ENCODE measurements at places on chromosomes 13 and 19. TPM values are rescaled to one million over a fixed set of nuclear protein-coding genes. Genes with fewer than 3 reads are reported as not detected.

DNA sequence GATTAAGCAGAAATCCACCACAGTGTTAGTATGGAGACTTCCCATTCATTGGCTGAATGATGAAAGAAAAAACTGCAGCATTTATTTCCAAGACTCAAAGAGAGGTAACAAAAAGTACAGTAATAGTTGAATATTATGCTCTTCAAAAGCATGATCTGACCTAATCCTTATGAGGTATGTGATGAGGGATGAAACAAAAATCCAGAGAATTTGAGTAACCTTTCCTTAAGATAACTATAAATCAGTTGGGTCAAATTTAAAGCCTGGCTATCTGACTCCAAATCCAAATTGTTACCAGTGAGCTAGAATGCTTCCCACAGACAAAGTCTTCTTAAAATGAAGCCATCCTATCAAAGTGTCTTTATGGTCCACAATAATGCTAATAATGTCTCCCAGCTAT, 38.1 kb downstream of the NUFIP1 start:
- H3K36me3 ChIP-seq, result peaks cover 2% of the 10 kb centered on the region
- no peak overlapping the region for H3K27ac ChIP-seq
- no peak for DNase-seq
- H3K27me3 ChIP-seq, result no peaks in the 10 kb centered on the region
- no peaks in the 10 kb centered on the region for H3K4me1 ChIP-seq

DNA sequence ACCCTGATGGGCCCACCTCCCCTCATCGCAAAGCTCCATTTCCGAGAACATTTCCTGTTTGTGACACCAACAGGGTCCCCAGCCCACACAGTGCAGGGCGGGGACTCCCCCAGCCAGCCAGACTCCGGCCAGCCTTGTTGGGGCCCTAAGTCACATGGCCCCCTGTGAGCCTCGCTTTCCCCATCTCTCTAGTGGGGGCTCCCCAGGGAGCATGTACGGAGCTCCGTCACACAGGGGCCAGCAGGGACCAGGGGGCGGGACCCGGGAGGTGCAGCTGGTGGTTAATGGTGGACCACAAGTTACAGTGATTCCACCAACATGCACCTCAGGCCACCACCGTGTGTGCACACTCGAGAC, 1.7 kb downstream of the TBXA2R start:
- peaks cover 8% of the 10 kb centered on the region for H3K27me3 ChIP-seq
- no peak for DNase-seq
- peaks cover 5% of the 10 kb centered on the region for H3K4me1 ChIP-seq

DNA sequence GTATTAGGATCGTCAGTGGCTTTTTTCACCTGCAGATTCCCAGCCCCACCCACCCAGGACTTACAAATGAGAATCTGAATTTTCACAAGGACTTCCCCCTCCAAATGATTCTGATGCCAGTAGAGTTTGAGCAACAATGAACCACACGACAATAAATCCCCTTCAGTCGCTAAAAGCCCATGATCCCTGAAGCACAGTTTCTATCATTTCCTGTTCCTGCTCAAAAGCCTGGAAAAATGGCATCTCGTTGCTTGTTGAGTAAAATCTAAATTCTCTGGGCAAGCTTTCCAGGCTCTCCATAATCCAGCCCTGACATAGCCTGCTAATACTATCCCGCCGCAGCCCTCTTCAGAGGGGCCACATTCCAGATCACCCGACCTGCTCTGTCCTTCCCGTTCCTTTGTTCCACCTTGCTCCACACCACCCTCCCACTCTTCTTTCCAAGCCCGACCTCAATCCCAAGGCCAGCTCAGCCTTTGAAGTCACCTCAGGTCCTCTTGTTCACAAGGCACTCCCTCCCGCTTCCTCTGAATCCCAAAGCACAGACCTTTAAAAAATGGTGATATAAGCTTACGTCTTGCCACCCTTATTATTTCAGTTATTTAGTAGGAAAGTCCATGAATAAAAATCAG, 67.9 kb downstream of the NUFIP1 start:
- no peaks in the 10 kb centered on the region for H3K4me1 ChIP-seq
- DNase-seq, result no peak
- no peaks in the 10 kb centered on the region for H3K36me3 ChIP-seq
- peaks cover 27% of the 10 kb centered on the region for H3K27me3 ChIP-seq
- no peak overlapping the region for H3K27ac ChIP-seq

GRCh38 chr13:112892426-112893206, 76.4 kb upstream of the MCF2L start:
- H3K4me1 ChIP-seq, result peaks cover 3% of the 10 kb centered on the region
- no peak overlapping the region for H3K4me3 ChIP-seq
- H3K27ac ChIP-seq, result no peak overlapping the region
- peaks cover 22% of the 10 kb centered on the region for H3K27me3 ChIP-seq
- no peaks in the 10 kb centered on the region for H3K36me3 ChIP-seq
- no peak for DNase-seq

- DNase-seq, result no peak
- peak overlapping the region; percentile 67 for H3K27ac ChIP-seq
- H3K4me3 ChIP-seq, result no peak overlapping the region
- H3K4me1 ChIP-seq, result peaks cover 64% of the 10 kb centered on the region
Measured at GRCh38 chr19:46618670-46619231, 6.1 kb downstream of the PTGIR start.

- DNase-seq, result no peak
- no peaks in the 10 kb centered on the region for H3K27me3 ChIP-seq
- H3K36me3 ChIP-seq, result peaks cover 52% of the 10 kb centered on the region
- peaks cover 76% of the 10 kb centered on the region for H3K4me1 ChIP-seq
Measured at GRCh38 chr13:114114006-114114640, 18.3 kb downstream of the RASA3 start.

DNA sequence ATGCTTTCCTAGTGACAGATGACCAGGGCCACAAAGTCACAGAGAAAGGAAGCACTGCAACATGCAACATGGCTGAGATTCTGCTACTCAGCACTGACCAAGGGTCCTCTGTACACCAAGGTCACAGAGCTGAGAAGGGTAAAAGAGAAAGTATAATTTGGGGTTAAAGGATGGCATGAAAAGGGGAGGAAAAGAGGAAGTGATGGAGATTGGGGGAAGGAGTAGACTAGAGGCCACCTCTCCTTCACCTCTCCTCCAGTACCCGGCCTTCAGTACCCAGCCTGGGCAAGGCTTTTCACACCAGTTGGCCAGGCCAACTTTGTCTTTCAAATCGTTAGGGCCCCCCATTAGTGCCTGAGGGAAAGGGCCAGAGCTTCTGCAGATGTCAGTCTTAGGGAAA, 6.3 kb upstream of the RPS19 start:
- H3K4me3 ChIP-seq, result no peak overlapping the region
- no peak for DNase-seq
- H3K36me3 ChIP-seq, result no peaks in the 10 kb centered on the region
- H3K27ac ChIP-seq, result no peak overlapping the region
- H3K27me3 ChIP-seq, result peaks cover 36% of the 10 kb centered on the region

- H3K36me3 ChIP-seq, result peaks cover 46% of the 10 kb centered on the region
- peaks cover 36% of the 10 kb centered on the region for H3K4me1 ChIP-seq
- no peak overlapping the region for H3K4me3 ChIP-seq
- H3K27ac ChIP-seq, result no peak overlapping the region
- H3K27me3 ChIP-seq, result no peaks in the 10 kb centered on the region
Measured at GRCh38 chr19:13831537-13832467, 36.6 kb downstream of the ZSWIM4 start.

ATP4A gene
- total RNA-seq, result not detected

PGLYRP1 gene
- not detected for total RNA-seq

NLRP7 gene
- total RNA-seq, result not detected

CD33 gene
- total RNA-seq, result 21.1 TPM

FPR2 gene
- not detected for total RNA-seq

SBK3 gene
- total RNA-seq, result not detected

ZNF486 gene
- total RNA-seq, result 7.3 TPM

TPTE2 gene
- 0.18 TPM for total RNA-seq

NLRP9 gene
- total RNA-seq, result not detected
